ENCODE measurements at places on chromosomes 4 and X.

DNA sequence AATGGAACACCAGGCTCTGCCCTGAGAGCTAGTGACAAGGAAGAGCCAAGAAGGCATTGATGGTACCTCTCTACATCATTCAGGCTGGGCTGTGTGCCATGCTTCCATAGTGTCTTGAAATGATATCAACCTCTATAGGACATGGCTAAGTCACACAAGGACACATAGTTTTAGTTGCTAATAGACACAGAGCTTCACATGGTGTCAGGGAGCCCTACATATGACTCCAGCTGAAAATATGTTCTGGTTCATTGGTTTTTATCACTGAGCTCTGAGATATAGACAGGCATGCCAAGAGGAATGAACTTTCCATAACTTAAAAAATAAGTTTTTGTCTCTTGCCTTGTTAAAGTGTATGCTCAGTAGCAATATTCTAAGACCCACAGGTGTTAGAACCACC is 72.1 kb upstream of the PRKG2 start:
- no peak for DNase-seq

DNA sequence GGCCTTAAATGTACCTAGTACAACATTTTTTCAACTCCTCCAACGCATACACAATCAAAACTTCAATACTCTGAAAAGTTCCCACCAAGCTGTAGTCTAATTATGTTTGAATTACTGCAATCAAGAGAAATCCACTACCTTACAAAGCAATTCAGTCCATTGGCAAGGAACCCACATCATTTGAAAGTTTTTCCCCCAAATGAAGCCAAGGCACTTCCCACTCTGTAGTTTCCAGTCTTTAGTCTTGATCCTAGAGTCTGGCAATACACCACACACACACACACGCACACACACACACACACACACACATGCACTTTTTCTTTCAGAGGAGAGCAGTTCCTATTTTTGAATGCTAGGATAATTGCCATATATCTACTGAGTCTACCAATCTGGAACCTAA is 79.6 kb downstream of the ANTXR2 start:
- no peak for DNase-seq

DNA sequence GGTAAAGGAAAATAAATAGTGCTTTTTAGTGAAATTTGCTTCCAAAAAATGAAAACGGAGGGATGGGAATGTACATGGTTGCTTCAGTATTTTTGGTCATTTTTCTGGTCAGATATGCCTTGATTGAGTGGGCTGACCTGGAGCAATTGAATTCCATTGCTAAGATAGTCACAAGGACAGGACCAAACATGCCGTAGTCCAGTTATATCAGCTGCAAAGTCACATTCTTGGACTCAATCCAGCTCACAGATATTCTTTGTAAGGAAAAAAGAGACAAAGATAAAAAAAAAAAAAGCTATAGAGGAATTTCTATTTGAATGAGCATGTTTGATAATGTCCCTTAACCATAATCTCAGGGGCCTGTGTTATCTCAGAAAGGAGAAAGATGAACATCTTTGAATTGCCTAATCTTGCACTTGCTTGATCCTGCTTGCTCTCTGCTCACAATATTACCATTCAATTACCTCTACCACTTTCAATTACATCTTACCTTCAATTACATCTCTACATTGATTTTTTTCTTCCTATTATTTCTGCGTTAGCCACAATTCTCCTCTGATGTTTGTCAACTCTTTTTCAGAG is 75.4 kb upstream of the PACRGL start:
- no peak for DNase-seq

DNA sequence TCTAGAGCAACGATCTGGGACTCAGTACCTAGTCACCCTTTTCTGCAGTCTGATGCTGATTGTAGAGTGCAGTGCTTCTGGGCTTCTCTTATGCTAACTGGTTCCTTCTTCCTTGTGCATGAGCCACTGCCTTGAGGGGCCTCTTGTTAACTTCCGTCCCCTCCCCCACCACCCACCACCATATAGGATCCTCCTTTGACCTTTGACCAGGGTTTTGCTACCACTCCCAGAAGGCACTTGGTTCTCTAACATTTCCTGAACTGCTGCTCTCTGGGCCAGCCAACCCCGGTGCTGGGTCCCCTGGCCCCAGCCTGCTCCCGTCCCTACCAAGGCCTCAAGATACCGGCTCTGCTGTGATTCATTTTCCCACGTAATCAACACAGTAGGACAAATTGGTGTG is 104.6 kb upstream of the KLF3 start:
- no peak for DNase-seq

DNA sequence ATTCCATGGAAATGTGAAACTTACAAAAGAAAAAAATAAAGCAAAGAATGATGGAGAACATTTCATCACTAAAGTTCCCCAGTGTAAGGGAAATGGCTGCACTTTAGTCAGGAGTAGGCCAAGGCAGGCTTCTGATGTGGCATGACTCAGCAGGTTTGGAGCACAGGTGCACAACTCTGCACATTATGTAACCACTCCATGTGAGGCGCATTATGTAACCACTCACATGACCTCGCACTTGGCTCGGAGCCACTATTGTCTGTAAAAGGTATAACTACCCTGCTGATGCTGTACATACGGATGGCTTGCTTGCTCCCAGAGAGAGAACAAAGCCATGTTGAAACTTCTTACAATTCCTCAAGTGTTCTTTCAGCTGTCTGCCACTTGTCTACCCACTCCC is 727.6 kb downstream of the TRAM1L1 start:
- no peak for DNase-seq

DNA sequence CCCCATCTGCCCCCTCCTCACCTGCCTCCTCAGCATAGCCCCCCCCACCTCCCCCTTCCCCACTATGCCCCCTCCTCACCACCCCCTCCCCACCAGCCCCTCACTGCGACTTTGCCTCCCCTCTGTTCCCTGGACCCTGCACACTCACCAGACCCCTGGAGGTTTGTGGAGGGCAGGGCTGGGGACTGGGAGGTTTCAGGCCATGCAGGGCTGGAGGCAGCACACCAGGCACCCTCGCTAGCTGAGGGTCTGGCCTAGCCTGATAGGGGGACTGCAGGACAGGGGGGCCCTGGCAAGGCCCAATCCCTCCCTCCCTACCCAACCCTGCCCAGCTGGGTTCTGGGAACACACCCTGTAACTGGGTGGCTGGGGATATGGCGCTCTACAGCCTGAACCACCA is 28.0 kb downstream of the TACC3 start:
- DNase-seq, result no peak

GRCh38 chrX:46575586-46575985 is 2.0 kb downstream of the CHST7 start:
- no peak for DNase-seq

DNA sequence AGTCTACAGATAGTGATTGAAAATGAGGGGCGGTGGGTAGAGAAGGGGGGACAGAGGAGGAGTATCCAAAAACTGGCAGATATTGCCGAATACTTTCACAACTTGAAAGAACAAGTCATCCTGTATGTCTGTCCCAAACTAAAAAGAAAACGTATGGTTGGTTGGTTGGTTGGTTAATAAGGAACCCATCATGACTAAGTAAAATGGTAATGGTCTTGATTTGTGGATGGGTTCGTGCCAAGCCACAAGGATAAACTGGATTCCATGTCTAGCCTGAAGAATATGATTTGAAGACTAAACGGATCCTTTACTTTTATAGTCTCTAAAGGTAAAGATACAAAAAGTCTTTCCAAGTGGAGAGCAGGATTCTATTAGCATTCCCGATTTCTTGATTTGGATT is 208.4 kb downstream of the DCLK2 start:
- DNase-seq, result no peak

DNA sequence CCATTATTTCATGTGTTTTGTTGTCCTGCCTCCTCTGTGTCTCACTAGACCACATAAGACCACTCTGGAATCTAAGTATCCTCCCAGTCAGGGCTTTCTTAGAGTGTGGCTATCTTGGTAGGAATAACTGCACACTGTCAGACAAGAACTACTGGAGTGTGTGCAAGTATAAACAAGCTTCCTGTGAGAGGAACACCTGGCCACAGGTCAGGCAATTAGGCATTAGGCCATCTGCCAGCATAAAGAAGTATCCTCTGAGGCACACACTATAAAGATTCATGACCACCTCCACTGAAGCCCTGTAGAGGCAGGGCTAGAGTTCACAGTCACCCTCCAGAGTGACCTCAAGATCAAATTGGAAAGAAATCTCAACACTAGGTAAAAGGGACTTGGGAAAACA is 507.0 kb upstream of the PABPC4L start:
- no peak for DNase-seq

DNA sequence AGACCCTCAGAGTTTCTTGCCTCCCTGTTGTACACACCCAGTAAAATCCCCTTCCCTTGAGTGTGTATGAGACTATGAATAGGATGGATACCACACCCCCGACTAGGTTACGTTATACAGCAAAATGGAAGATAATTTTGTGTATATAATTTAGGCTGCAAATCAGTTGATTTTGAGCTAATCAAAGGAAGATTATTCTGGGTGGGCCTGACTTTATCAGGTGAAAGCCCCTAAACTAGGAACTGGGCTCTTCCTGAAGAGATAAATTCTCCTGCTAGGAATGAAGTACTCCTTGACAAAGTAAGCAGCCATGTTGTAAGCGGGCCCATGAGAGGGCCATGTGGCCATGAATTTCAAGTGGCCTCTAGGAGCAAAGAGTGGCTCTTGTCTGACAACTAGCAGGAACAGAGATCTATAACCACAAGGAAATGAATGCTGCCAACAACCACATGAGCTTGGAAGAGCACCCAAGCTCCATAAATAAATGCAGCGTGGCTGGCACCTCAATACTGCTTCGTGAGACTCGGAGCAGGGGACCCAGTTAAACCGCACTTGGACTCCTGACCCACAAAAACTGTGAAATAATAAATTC is 646.4 kb downstream of the IL1RAPL1 start:
- no peak for DNase-seq

GRCh38 chrX:134007716-134008115 is 22.3 kb upstream of the GPC3 start:
- DNase-seq, result no peak

DNA sequence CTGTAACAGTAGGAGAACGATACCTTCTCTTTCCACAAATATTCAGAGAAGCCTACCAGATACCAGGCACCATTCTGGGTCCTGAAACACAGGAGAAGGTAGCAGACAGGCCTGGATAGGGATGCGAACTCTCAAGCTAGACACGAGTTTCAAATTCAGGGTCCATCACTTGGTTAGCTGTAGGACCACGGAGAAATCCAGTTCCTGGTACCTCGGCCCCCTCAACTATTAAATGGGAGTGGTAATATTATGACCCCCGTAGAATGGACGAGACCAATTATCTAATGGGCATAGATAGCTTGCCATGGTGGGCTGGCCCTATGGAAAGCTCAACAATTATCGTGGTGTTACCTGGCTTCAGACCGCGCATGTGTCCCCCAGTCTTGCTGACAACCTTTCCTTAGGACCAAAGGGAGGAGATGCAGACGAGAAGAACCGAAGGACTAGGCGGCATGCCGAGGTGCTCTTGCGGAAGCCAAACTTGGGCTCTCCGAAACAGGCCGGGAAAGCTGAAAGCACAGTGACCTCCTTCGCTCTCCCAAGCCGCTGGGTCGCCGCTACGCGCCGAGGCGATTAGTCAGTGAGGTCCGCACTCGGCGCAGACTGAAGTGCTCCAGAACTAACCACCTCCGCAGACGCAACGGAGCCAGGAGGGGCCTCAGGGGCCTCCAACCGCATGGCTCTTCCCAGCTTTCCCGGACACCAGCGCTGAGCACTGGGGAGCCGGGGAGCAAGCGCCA is 19.6 kb downstream of the NKX3-2 start:
- no peak for DNase-seq

GRCh38 chr4:144819591-144819990 is 173.6 kb downstream of the HHIP start:
- DNase-seq, result no peak

- no peak for DNase-seq
Observed at GRCh38 chr4:181168011-181168805, 1075.0 kb upstream of the TENM3 start.

- no peak for DNase-seq
Observed at GRCh38 chr4:34814266-34814665, 1430.0 kb downstream of the ARAP2 start.

DNA sequence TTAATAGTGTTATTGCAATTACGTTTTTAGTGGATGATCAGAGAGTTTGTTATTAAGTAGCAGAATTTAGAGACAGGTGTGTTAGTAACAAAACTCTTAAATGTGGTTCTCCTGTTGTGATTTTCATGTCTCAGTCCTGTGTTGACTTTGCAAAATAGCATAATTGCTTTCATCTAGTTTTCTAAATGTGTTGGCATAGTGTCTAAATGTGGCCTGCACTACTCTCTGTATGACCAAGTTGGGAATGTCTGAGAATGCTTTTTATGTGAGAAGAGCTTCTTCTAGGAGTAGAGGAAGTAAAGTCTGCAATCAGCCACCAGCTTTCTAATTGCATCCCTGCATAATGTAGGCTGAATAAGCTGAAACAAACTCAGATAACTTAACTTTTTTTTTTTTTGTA is 158.6 kb upstream of the FAT1 start:
- no peak for DNase-seq

Data from activated naive CD4-positive, alpha-beta T cell treated with anti-CD3 and anti-CD28 coated beads, Interleukin-2, amount 50 U/mL, for 72 hours (primary cell).